ENCODE measurements at places on chromosomes 1 and 21. TPM values are rescaled to one million over a fixed set of nuclear protein-coding genes. Genes with fewer than 3 reads are reported as not detected.
A peak's percentile ranks its signal among the peaks of the same experiment; 100 is the strongest.

TPTE gene
- not detected for total RNA-seq

ATP1A1 gene
- 326 TPM for total RNA-seq

SPRR1B gene
- not detected for total RNA-seq

DNA sequence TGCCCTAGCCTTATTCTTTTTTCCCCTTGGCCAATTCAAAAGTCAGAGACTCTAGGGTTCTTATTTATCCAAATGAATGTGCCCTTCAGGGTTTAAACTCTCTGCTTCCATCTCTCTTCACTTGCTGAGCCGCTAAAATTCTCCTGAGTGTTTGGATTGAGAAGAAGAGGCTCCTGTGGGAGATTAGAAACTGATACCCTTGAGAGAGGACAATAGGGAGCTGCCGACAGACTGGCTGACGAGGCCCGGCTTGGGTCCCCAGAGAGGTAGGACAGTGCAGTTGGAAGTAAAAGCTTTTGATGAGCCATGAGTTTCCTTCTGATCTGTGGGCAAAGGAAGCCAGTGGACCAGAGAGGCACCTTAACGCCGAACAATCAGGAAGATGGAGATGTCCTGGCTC lies 41.3 kb upstream of the UBE2U start:
- no peak for DNase-seq

DNA sequence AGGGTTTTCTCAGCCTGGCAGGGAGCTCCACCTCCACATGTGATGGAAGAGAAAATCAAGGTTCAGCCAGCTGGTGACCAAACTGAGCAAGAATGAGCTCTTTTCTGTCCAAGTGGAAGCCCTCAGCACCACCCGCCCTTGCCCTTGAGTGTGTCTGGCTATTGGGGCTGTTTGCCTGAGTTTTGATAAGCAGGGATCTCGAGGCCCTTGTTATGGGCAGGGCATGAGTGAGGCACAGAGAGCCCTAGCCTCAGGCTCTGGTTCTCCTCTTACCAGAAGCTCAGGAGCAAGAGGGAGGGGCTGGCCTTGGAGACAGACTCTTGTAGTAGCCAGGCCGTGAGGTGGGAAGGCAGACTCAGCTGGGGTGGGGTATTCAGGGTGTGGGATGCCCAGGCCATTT lies 37.5 kb upstream of the ARF1 start:
- DNase-seq = no peak

DNA sequence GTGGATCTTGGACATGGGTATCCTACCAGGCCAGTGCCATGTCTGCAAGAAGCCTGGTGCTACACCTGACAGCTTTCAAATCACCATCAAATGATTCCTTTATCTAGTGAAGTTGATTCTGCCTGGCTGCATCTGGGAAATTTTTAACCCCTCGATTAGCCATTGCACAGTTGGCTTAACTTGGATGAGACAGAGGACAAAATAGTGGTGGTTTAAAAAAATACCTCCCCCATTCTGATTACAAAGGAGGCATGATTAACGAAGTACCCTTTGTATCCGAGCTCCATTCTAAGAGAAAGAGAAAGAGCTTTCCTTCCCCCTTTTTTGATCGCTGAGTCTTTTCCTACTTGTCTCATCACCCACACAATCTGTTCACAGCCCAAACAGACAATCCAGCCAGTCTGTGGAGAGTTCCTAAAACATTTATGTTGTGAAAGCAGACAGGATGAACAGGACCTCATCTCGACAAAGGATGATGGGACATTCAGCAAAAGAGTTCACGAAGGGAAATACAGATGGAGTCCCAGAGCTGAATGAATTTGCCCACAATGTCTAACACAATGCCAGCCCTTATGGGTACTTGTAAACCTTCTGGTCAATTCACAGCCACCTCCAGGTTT lies 20.5 kb downstream of the WLS start:
- DNase-seq = no peak

- no peak for DNase-seq
Observed at GRCh38 chr1:42136466-42136865, 16.7 kb upstream of the GUCA2B start.

GRCh38 chr1:102941366-102941947 lies 166.9 kb downstream of the COL11A1 start:
- no peak for DNase-seq

- DNase-seq = peak; percentile 11
Observed at GRCh38 chr1:151822404-151822803, 9.2 kb downstream of the RORC start.

DNA sequence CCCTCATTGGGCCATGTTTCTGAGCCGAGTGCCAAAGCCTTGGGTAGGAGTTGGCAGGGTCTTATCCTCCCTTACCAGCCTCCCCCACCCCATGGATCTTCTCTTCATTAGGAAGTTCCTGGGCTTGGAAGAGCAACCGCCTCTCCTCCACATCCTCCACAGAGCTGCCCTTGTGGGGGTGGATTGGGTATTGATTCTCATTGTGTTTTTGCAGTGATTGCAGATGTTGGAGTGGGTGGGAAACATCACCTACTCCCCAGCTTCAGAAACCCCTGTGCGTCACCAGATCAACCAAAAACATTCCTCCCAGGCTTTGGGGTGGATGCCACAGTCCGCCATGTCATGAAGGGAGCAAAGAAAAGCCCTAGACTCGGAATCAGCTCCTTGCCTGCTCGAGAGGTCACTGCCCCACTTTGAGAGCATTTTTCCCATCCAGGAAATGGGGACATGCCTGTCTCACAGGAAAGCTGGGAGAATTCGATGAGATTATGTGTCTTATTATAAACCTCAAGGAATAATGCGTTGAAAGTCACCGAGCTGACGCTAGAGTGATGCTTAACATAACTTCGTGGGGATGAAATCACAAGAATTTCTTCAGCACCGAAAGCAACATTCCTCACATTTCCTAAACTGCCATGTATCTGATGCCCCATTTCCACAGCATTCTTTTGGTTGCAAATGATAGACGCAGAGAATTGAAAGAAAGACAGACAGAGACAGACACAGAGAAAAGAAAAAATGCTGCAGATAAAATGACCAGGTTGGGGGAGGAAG lies 44.7 kb upstream of the ZBTB40 start:
- DNase-seq = no peak

- DNase-seq = no peak
Observed at GRCh38 chr1:201214886-201215285, 24.3 kb downstream of the IGFN1 start.

Measured in right cardiac atrium (tissue), 5 donors.